ENCODE measurements at places on chromosomes 3 and 15. TPM values are rescaled to one million over a fixed set of nuclear protein-coding genes. Genes with fewer than 3 reads are reported as not detected.

The PLOD2 gene
- total RNA-seq = 81.0 TPM

The SPTBN5 gene
- total RNA-seq = 2.7 TPM

The HCN4 gene
- total RNA-seq = not detected

The CMTM8 gene
- total RNA-seq = 1.7 TPM

The FGD5 gene
- total RNA-seq = 86.3 TPM

The CDHR4 gene
- total RNA-seq = not detected

The SLC9C1 gene
- under 0.01 TPM for total RNA-seq

The RFTN1 gene
- 19.3 TPM for total RNA-seq

The IQSEC1 gene
- 83.7 TPM for total RNA-seq

The DRD3 gene
- not detected for total RNA-seq

The TMEM158 gene
- 2.8 TPM for total RNA-seq

The ECE2 gene
- total RNA-seq = not detected

The NOX5 gene
- total RNA-seq = not detected

The RGMA gene
- under 0.01 TPM for total RNA-seq

The ARL8B gene
- total RNA-seq = 43.5 TPM

The AGTR1 gene
- not detected for total RNA-seq

The CHRNA7 gene
- 0.38 TPM for total RNA-seq

The OCA2 gene
- total RNA-seq = not detected

The CXCR6 gene
- not detected for total RNA-seq

The NECTIN3 gene
- total RNA-seq = 35.7 TPM

The CD96 gene
- not detected for total RNA-seq

The GLDN gene
- not detected for total RNA-seq

The SI gene
- total RNA-seq = not detected

The OR5K2 gene
- not detected for total RNA-seq
